ENCODE measurements at places on chromosomes 6 and 20.
A peak's percentile ranks its signal among the peaks of the same experiment; 100 is the strongest.

DNA sequence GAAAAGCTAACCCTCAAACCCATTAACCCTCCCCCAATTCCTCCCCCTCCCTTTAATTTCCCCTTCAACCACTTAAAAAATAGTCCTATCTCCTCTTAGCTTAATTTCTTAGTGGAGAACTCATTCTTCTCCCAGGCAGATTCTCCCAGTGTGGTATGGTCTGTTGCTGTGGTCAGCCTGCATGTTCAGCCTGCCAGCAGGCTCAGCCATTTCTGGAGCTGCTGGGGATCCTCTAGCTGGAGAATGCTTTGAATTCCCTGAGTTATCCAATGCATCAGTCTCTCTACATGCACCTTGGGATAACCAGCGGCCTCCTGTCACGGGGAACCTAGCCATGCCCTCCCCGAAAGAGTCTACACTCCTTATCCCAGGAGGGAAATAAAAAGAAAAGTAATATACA, 375.4 kb upstream of the RSPO3 start:
- DNase-seq, result no peak

GRCh38 chr6:9704989-9705388, 709.9 kb downstream of the TFAP2A start:
- DNase-seq, result no peak

- no peak for DNase-seq
Measured at GRCh38 chr20:1469306-1469905, 2.8 kb upstream of the NSFL1C start.

DNA sequence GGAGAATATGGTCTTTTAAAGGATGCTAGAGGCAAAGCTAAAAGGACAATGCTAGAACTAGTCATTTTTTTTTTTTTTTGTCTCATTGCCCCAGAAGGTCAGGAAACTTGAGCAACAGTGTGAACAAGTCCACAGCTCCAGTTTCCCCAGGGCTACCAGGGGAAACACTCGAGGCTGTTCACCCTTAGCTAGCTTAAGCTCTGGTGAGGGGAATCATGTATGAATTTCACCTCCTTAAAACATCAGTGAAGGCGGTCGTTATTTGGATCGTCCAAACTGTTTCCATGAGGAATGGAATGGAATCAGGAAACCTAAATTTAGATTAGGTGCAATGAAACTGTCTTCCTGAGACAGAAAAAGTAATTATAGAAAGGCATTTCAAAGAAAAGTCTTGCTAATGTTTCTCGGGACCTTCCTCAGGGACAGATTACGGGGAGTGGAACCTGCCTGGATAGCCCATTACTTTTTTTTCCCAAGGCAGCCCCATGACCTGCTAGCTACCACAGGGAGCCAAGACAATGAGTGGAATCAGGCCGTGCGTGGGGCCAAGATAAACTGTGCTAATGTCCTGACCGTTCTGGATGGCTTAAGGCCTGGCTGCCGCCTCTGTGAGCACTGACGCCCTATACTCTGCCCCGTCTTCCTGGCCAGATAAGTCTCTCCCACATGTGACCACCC, 164.8 kb upstream of the SGK1 start:
- no peak for DNase-seq

DNA sequence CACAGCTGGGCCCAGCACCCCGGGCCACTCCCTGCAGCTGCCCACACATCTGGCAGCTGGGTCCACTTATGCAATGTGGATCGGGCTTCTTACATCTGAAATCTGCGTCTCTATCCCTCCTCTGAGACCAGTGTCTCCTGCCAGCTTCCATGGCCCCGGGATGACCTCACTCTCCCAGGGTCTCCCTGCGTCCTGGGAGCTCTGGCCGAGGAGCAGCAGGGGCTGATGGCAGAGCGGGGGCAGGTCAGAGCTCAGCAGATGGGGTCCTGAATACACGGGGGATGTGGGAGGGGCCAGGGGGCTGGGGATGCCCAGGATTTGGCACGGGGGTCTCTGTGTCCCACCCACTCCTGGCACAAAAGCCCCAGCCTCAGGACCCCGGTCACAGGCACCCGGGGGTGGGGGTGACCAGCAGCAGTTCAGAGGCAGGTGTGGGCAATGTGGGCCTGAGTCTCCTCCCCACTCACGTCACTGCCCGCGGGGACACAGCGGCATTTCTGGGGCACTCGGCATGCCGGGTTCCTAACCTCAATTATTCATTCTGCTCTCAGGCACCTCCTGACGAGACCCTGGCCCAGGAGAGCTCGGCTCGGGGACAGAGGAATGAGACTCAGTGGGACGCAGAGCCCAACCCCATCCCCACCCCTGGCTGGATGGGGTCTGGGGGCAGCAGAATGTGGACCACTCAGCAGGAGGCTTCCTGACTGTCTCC, 16.4 kb downstream of the CHRNA4 start:
- DNase-seq, result peak; percentile 13

GRCh38 chr6:117549611-117550010, 52.7 kb downstream of the GOPC start:
- DNase-seq, result no peak
